Activated B cell treated with CpG ODN at 0.5 μM for 24 hours (primary cell): ENCODE measurements at places on chromosomes 2 and 18. TPM values are rescaled to one million over a fixed set of nuclear protein-coding genes. Genes with fewer than 3 reads are reported as not detected.
A peak's percentile ranks its signal among the peaks of the same experiment; 100 is the strongest.

DNA sequence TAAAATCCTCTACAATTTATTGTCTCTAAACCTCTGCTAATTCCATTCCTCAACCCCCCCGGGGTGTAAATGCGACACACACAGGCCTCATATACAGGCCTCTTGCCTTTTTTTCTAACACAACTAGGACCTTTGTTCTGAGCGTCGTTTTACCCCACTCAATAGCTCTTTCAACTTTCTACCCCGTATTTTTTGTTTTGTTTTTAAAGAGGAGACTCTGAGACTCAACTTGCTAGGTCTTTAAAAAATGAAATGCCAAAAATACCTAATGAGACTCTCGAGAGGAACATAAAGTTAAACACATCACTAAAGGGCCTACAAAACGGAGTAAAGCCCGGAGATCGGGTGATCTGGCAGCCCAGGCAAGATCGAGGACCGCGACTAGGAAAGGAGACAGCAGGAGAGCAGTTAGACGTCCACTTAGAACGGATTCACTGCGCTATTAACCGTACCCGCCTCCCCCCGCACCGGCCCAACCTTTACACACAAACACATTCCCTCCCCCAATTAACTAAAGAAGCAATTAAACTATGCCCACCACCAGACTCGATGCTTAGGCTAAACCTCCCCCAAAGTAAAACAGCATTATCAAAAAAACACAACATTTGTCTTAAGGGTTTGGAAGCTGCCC is 1.7 kb downstream of the TRIP12 start:
- DNase-seq = peak; percentile 18
- peaks cover 54% of the 10 kb centered on the region for H3K4me1 ChIP-seq
- peak overlapping the region; percentile 96 for H3K27ac ChIP-seq

GRCh38 chr18:56873441-56874140 is 222.4 kb downstream of the WDR7 start:
- H3K27ac ChIP-seq = no peak overlapping the region
- H3K4me3 ChIP-seq = no peak overlapping the region
- no peaks in the 10 kb centered on the region for H3K27me3 ChIP-seq
- no peaks in the 10 kb centered on the region for H3K36me3 ChIP-seq

TEKT4 gene
- total RNA-seq = 0.15 TPM in 1 of 2 replicates, not detected in the other

RNF152 gene
- 0.02 TPM in 1 of 2 replicates, not detected in the other for total RNA-seq

GRCh38 chr2:148538375-148538774 is 106.2 kb upstream of the EPC2 start:
- no peak overlapping the region for H3K4me3 ChIP-seq
- no peaks in the 10 kb centered on the region for H3K27me3 ChIP-seq
- peaks cover 5% of the 10 kb centered on the region for H3K4me1 ChIP-seq
- no peak for DNase-seq

DNA sequence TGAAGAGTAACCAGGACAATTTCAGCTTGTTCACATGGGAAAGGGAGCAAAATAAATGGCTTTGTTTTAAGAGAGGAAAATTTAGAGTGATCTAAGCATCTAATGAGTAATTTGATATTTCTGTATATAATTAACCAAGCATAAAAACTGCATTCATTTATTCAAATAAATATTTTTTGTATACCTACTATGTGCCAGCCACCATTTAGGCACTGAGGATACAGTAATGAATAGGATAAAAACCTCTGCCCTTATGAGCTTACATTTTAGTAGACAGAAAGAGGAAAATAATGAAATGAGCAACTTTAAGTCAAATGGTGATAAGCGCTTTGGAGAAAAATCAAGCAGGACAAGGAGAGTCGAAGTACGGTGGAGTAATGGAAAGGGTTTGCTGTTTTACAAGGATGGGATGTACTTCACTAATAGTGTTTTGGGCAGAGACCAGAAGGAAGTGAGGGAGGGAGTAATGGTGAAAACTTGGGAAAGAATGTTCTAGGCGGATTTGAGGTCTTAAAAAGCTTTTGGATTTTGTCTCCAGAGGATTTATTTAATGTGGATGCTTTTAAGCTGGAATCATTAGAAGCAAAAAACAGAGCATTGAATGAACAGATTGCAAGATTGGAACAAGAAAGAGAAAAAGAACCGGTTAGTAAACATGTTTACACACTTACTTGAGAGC is 17.4 kb downstream of the NDC80 start:
- H3K27ac ChIP-seq = peak overlapping the region; percentile 61
- peak overlapping the region; percentile 9 for H3K4me3 ChIP-seq
- no peaks in the 10 kb centered on the region for H3K36me3 ChIP-seq

LYPD6B gene
- total RNA-seq = 0.58 and 1.4 TPM in 2 replicates

DNA sequence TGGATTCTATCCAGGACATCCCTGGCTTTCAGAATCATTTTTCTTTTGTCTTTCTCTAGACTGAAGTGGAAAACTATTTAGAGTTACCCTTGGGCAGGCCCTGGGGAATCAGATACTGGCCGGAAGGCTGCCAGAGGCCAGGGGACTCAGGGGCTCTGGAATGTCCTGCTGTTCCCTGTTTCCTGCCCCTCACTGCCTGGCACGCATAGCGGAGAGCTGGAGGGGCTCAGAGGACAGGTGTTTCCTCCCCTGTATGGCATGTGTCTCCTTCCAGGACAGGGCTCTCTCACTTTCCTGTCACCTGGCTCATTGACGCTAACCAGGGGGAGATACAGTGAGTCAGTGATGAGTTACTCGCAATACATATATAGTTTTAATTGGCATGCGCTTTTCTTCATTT is 38.8 kb downstream of the DYSF start:
- no peak for DNase-seq
- H3K27me3 ChIP-seq = peaks cover 7% of the 10 kb centered on the region
- no peaks in the 10 kb centered on the region for H3K4me1 ChIP-seq
- H3K27ac ChIP-seq = no peak overlapping the region
- H3K4me3 ChIP-seq = no peak overlapping the region
- H3K36me3 ChIP-seq = no peaks in the 10 kb centered on the region

CCDC102B gene
- 1.5 and 1.8 TPM in 2 replicates for total RNA-seq

GRCh38 chr18:53909668-53910067 is 314.8 kb downstream of the MBD2 start:
- H3K27me3 ChIP-seq = no peaks in the 10 kb centered on the region
- no peaks in the 10 kb centered on the region for H3K36me3 ChIP-seq
- DNase-seq = no peak
